ENCODE measurements at places on chromosomes 16 and 17. TPM values are rescaled to one million over a fixed set of nuclear protein-coding genes. Genes with fewer than 3 reads are reported as not detected.

DNA sequence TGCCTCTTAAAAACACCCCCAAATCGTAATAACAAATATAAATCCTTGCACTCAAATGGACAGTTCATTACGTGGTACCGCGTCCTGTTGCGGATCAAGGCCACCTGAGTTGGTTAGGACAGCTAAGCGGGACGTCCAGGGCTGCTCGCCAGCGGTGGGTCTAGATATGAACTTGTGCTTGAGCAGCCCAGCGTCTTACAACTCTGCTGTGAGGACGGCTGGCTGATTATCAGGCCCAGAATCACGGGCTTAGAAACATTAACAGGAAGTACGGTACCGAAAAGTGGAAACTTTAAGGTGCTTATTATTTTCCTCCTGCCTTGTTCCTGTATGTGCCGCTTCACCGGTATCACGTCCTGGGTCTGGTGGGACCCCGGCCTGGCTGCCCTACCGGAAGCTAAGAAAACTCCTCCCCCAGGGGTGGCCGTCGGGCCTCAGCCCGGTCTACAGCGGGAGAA is 832 bp upstream of the SRRM2 start:
- no peaks in the 10 kb centered on the region for H3K27me3 ChIP-seq
- H3K4me1 ChIP-seq, result no peaks in the 10 kb centered on the region
- DNase-seq, result peak; percentile 20

BCL7C gene
- total RNA-seq, result 28.2 TPM

CHST5 gene
- not detected for total RNA-seq

DNA sequence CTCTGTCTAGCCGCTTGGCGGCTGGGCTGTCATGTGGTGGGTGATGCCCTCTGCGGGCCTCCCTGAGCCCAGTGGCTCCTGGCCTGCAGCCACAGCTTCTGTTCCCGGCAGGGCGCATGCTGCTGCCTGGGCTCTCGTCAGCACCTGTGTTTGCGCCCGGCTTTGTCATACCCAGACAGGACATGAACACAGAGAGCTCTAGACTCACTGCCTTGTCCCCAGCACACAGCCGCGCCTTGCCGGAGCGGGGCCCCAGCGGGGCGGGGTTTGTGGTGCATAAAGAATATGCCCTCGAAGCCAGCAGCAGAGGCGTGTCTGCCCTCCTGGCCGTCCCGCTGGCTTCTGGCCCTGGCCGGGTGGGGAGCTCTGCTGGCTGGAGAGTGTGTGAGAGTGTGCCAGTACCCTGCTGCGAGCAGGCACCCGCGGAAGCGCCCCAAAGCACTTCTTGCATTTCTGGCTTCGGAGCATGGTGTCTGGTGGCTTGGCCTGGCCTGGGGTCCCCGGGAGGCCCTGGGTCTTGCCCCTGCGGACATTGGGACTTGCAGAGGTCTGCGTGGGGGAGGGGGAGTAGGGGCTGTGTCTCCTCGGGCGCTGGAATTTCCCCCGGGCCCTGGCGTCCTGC is 14.4 kb downstream of the ASPSCR1 start:
- DNase-seq, result peak; percentile 76
- peaks cover 5% of the 10 kb centered on the region for H3K36me3 ChIP-seq
- H3K27me3 ChIP-seq, result no peaks in the 10 kb centered on the region
- H3K4me3 ChIP-seq, result no peak overlapping the region

FZD2 gene
- 20.3 TPM for total RNA-seq

CLDN6 gene
- total RNA-seq, result not detected

DNA sequence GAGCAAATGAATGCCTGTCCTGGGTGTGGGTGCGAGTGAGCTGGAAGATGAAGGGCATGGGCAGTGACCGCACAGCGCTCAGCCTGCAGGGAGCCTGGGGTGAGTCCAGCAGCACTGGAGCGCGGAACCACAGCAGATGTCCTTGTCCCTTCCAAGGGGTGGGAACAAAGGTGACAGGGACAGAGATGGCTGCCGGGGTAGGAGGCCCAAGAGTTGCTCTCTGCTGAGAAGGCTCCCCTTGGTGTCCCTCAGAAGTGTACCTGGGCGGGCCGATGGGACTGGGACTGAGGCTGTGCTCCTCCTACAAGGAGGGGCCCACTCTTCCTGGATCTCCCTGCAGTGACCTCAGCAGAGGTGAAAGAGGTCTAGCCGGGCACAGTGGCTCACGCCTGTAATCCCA is 7.6 kb upstream of the PGAP6 start:
- no peaks in the 10 kb centered on the region for H3K4me1 ChIP-seq
- no peaks in the 10 kb centered on the region for H3K27me3 ChIP-seq
- no peak overlapping the region for H3K4me3 ChIP-seq
- DNase-seq, result no peak
- no peak overlapping the region for H3K27ac ChIP-seq
- H3K36me3 ChIP-seq, result no peaks in the 10 kb centered on the region

- no peak for DNase-seq
- no peaks in the 10 kb centered on the region for H3K4me1 ChIP-seq
- no peaks in the 10 kb centered on the region for H3K27me3 ChIP-seq
- H3K36me3 ChIP-seq, result no peaks in the 10 kb centered on the region
- H3K4me3 ChIP-seq, result no peak overlapping the region
- no peak overlapping the region for H3K27ac ChIP-seq
These were observed 386.6 kb downstream of the NPIPA8 start for GRCh38 chr16:17949982-17950250.

DNA sequence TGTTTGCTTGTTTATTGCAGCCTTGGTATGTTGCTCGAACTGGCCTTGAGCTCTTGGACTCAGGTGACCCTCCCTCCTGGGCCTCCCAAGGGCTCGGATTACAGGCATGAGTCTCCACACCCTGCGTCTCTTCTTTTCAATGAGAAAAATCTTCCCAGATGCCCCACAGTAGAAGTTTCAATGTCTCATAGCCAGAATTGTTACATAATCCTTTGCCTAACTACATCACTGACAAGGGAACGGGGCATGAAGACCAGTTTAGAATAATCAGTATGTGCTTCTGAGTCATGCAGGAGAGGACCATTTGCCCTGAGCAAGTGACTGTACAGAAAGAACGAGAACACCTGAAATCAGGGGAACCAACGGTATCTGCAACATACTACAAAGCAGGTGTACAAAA is 61.9 kb upstream of the RBBP6 start:
- no peak overlapping the region for H3K27ac ChIP-seq
- no peaks in the 10 kb centered on the region for H3K4me1 ChIP-seq
- no peaks in the 10 kb centered on the region for H3K36me3 ChIP-seq
- no peak overlapping the region for H3K4me3 ChIP-seq
- H3K27me3 ChIP-seq, result no peaks in the 10 kb centered on the region
- DNase-seq, result no peak

TBC1D3G gene
- total RNA-seq, result not detected
